ENCODE measurements at places on chromosomes 16 and 17.

DNA sequence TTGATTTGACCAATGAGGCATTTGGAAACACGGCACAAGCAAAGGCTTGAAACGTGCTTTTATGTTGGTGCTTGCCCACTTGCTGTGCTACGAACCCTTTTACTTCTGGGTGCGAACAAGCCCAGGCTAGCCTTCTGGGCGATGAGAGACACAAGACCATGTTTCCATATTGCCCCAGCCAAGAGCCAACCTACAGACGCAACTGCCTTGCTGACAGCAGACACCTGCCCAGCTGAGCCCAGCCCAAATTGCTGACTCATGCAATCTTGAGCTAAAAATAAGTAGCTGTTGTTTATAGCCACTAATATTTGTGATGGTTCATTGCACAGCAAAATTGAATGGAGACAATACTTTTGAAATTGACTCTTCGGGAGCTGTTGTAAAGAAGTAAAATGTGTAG is 464.5 kb downstream of the WWOX start:
- no peak for DNase-seq

DNA sequence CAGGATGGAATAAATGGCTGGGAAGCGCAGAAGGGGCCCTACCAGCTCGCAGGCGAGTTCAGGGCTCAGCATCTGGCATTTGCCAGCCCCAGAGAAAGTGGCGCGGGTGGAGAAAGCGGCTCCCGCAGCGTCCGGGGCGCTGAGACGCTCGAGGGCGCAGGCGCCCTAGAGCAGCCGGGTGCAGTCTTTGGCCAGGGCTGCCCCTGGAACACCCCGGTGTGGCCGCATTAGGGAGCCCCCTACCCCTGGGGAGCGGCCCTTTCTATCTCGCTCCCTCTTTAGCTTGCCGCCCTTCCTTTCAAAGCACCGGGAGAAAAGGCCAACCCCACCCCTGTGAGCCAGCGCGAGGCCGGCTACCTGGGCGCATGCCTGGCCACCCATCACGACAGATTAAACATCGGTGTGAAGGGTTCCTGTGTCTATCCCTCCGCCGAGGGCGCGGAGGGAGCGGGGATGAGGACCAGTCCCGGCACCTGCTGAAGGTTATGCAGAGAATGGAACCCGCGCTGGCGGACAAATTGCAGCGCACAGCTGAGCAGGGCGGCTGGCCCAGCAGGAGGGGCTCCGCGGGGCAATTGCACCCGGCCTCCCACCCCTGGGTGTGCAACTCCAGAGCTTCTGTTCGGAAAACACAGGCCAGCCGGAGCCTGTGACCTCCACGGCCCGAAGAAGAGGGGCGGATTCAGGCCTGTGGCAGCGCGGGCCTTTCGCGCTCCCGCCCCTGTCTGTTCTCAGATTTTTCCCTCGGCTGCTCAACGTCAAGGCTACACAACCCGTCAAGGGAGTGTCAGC is 15.6 kb upstream of the FOXF1 start:
- no peak for DNase-seq

GRCh38 chr16:73010150-73010676 is 37.7 kb downstream of the ZFHX3 start:
- DNase-seq, result peak; percentile 62

DNA sequence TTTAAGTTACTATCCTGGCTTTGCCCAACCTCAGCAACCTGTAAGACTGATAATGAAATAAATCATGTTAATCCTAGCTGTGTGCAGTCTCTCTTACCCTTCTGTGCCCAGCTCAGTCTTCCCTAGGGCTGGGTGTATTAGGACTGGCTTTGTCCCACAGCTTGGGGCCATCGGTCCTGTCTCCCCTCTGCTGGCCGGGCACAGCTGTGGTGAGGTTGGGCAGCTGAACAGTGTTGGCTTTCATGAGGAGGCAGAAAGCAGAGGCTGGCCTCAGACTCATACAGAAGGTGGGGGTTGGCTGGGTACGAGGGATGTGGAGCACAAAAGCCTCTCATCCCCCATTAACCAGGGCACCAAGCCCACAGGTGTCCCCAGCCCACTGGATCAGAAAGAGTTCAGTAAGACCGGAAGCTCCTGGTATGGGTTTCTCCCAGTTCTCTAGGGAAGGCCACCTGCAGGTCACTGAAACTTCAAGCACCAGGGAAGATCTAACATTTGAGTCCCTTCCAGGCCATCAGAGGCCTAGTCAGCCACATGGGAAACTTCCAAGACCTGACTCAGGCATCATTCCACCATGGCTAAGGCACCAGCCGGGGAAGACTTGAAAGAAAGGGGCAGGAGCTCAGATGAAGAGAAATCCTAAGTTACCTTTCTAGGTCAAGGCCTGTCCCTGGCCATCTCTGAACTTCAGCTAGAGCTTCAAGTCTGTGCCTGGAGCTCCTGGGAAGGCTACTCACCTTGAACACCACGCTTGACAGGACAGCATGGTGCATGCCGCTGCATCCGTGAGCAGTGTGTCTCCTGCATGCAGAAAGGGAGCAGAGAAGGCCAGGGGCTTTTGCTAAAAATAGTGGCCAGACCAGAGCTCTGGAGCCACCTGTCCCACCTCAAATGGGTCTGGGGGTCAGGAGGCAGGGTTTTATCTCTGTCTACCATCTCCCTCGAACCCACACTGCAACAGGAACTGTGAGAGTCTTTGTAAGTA is 8.8 kb downstream of the CNP start:
- no peak for DNase-seq

DNA sequence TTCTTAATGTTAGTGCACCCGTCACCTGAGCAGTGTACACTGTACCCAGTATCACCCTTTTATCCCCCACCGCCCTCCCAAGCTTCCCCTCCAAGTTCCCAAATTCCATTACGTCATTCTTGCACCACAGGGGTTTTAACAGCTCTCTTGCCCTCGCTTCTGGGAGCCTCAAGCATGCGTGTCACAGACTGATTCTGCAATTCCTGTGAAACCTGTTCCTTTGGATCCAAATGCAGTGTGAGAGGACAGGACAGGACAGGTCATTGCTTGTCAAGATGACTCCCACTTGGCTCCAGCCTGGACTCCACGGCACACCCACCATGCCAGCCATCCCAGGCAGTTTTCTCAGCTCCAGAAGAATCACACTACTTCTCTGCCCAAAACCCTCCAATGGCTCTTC is 44.1 kb downstream of the CYB5D2 start:
- no peak for DNase-seq

DNA sequence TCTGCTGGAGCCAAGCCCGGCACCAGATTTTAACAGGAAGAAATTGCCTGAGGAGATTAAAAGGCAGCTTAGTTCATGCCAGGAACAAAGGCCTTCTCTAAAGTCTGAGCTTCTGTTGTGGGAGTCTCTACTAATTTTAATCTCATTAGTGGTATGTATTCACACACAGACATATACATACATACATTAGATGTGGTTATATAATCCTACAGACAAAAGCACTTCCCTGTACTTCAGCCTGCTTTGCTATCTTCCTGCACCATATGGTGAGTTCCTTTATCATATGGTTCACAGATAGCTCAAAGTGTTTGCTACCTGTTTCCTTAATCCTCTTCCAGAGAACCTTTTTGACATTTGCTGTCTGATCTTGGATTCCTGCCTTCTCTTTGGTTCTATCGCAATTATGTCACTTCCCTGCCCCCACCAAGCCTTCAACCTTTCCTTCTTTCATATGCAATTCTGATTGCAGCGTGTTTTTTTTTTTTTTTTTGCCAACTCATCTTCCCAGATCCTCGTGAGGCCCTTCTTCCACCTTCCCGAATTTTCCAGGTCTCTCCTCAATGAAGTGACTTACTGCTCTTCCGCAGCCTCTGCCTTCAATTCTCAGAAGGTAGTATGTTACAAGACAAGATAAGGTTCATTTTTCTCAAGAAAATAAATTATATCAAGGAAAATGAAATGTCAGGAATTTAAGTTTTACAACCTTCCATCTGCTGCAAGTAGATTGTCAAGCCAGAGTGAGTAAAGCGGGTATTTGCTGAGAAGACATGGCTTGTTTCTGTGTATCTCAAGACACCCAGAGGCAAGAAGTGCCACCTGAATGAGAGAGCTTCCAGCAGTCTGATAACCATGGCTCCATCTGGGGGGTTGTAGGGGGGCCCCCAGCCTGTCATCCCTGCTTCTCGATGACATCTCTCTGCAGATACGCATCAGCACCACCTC is 120.2 kb upstream of the CACNG3 start:
- no peak for DNase-seq

DNA sequence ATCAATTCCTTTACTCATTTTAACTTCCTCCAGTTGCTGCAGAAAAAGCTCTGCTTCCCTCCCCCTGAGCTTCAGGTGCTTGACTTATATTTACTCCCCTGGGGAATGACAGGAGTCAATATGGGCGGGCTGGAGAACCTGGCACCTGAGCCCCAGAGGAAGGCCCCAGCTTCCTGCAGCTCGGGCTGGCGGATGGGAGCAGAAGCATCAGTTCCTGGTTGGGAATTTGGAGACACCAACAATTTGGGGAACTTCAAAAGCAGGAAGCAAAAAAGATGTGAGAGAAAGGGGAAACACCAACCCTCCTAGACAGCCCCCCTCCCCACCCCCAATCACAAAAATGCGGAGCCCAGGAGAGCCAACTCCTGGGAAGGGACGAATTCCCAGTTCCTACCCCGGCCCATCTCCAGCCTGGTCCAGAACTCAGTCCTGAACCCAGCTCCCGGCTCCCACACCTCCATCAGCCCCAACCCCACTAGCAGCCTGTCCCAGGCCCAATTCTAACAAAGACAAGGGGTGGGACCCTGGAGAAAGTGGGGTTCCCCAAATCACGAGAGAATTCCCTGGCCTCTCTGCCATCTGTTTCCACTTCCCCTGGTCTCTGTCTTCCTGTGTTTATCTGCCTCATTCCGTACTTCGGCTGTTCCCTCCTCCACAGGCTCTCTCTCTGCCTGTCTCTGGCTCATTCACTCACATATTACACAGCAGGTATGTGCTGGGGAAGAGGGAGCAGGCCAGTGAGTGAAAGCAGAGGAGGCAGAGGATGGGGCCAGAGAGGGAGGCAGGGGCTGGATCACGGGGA is 16.2 kb upstream of the ASGR2 start:
- DNase-seq, result peak; percentile 55

DNA sequence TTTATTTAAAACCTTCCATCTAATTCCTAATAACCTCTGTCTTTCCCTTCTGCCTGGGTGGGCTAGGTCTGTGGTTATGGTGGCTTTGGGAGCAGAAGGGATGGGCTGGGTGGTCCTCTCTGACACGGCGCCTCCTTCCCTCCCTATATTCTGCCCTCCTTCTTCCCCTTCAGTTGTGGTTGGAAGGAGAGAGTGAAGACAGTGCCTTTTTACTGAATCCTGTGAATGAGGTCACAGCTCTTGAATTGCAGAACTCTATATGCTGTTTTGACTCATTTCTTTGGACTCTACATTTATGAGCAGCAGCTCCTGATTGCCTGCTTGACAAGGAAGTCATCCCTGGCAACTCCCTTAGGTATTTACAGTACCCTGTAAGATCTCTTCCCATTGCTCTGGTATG is 256.0 kb upstream of the ELAC2 start:
- no peak for DNase-seq

DNA sequence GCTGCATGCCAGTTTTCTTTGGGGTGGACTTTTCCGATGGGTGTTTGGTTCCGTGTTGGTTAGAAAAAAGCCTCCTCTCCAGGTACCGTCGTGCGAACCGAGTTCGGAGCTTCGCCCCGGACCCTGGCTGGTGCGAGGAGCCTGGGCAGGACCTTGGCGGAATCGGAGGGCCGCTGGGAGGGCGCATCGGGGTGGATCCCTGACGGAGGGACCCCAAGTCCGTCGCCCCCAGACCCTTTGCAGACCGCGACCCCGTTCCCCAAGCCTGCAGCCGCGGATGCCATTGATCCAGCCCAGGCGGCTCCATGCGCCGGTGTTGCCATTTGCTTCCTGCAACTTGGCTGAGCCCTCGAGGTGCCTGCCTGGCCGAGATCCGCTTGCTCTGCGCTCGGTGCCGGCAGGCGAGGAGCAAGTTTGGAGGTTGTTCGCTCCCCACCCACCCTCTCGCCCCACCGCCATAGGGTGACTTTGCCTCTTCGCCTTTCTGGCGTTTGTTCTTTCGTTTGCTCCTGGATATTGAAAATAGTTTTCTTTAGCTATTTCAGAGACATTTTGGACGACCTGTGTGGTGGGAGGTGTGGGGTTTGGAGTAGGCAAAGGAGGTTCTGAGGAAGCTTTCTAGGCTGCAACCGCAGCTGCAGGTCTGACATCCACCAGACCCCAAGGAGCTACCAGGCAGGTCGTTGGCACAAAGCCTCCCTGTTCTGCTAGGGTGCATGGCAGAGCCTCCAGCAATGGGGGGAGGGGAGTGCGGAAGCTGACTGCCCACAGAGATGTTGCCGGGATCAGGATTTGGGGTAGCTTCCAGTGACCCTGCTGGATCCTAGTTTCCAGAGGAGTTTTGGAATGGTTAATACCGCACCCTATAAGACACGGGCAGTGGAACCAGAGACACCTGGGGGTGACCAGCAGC is 58.2 kb downstream of the RAP1GAP2 start:
- DNase-seq, result no peak

DNA sequence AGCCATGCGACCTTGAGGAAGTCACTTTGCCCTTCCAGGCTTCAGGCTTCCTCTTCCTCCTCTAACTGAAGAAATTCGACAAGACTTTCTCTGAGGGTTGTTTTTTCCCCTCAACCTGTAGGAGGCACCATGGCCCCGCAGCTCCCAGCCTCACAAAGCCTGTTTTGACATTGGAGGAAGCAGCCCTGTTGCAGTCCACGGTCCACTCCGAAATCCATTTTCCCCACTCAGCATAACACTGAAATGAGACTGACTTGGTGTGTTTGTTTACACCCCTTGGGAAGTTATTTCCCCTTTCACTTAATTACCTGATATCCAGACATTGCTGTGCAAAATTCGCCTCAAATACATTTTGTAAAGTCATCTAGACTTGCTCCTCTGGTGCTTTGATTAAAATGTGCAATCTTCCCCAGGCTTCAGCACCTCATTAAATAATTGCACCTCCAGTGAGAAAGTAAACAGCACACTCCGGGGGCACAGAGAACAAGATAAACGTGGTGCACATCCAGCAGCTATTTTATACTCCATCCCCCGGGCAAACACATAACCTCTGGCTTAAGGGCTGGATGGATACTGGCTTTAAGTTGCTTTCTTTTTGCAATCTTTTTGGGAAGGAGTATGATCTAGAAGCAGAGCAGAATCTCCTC is 41.4 kb upstream of the PIRT start:
- peak; percentile 25 for DNase-seq

DNA sequence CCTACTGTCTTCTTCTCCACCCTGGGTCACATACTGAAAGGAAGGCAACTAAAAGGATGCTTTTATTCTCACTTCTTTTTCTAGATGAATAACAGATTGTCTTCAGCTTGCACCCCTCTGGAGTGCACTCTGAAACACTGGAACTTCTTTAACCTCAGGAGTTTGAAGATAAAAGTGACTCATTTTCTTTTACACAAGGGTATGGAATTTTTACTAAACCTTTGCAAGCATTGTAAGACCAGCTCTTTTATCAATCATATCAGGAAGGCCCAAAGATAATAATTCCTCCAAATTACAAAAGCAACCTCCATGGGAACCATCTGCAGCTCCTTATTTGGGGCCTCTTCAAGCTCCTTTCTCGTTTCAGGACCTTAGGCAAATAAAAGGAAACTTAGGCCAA is 193.5 kb upstream of the KIF2B start:
- DNase-seq, result no peak

- no peak for DNase-seq
Observed at GRCh38 chr16:10929853-10930754, 12.2 kb downstream of the DEXI start.

- DNase-seq, result no peak
Observed at GRCh38 chr16:53744449-53744848, 40.5 kb downstream of the FTO start.

All from inflammatory macrophage treated with lipopolysaccharide for 1 hour (primary cell).